ENCODE measurements at places on chromosomes 3 and 15. TPM values are rescaled to one million over a fixed set of nuclear protein-coding genes. Genes with fewer than 3 reads are reported as not detected.

- no peak for DNase-seq
Measured at GRCh38 chr15:79811406-79812405, 85.1 kb downstream of the MTHFS start.

DNA sequence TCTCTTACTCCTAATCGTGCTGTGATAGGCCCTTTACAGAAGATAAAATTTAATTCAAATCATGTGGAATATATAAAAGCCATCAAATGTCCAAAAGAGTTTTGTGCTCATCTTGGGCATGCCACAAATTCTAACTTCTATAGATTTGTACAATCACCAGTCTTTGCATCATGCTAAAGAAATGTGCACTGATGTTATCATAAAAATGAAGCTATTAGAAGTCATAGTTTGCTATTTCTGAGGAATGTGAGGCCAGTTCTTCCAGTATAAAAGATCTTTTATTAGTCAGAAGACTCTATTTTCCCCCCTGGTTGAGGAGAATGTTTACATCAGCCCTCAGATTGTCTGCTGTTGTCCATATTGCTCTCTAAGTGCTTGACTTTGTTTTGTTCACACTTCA, 2.1 kb upstream of the ANXA2 start:
- DNase-seq: no peak

GRCh38 chr3:37531066-37531720, 330.5 kb upstream of the CTDSPL start:
- no peak for DNase-seq

GRCh38 chr3:40739971-40740370, 215.2 kb downstream of the ZNF621 start:
- DNase-seq: no peak

The CD200R1 gene
- 1.7 TPM for polyA plus RNA-seq

DNA sequence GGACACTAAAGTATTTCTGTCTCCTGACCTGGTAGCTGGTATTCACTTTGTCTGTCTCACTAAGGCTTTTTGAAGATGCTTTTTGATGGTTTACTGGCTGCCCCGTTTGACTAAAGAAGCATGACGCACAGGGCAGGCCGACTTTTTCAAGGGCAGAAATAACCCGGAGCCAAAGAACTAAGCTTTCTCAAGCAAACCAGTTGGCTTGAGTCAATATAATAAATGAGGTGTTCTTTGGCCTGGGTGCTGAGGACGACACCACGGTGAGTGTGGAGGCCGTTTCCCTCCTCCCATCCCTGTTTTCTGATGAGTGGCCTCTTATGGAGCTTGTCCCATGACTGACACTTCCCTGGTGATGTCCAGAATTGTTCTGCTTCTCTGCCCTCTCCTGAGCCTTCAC, 220.9 kb downstream of the ITPR1 start:
- DNase-seq: peak; percentile 92

The SNTN gene
- not detected for polyA plus RNA-seq

The SCAP gene
- polyA plus RNA-seq: 64.4 TPM

GRCh38 chr3:44050101-44050500, 191.6 kb upstream of the TOPAZ1 start:
- DNase-seq: no peak

- DNase-seq: no peak
Measured at GRCh38 chr3:64462203-64462602, 225.6 kb downstream of the ADAMTS9 start.

The ZNF662 gene
- polyA plus RNA-seq: 23.4 TPM

DNA sequence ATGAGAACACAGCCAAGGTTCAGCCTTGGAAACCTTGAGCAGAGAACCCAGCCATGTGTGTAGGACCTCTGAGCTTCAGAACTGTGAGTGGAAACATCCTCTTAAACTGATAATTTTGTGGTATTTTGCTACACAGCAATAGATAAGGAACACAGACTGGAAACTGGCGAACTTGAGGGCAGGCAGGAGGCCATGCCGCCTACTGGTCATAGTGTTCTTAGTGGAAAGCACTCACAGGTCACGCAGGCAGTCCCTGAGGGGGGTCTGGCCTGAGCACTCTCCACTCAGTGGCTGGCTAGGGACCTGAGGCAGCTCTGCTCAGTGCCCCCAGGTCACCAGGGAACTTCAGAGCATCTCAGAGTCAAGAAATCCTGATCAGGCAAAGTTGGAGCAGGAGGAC, 9.7 kb upstream of the XIRP1 start:
- no peak for DNase-seq

All from large intestine (tissue), 12 donors.